Activated CD4-positive, alpha-beta T cell treated with anti-CD3 and anti-CD28 coated beads, Interleukin-2, Interleukin-4, amounts not matched to agents 100 ng/mL and 50 ng/mL, durations not matched to agents 16 hours and 8 hours (primary cell): ENCODE measurements at places on chromosomes 12 and 14.
A peak's percentile ranks its signal among the peaks of the same experiment; 100 is the strongest.

DNA sequence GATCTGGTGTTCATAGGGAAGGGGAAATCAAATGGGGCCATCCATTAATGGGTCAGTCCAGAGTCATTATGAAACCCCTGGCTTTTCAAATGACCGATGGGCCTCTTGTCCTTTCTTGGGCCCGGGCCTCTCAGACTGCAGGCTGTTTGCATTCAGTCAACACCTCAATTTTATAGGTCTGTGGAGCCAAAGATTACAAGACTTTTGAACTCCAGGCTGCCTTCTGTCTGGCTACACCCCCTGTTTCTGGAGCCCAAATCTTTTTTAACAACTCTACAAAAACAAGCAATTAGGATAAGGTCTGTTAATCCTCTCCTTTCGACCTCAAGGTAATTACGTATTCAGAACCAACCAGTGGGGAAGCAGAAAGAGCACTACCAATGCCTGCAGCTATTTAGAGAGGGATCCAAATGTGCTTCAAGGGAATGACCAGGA is 35.6 kb downstream of the DUSP6 start:
- no peak for DNase-seq

DNA sequence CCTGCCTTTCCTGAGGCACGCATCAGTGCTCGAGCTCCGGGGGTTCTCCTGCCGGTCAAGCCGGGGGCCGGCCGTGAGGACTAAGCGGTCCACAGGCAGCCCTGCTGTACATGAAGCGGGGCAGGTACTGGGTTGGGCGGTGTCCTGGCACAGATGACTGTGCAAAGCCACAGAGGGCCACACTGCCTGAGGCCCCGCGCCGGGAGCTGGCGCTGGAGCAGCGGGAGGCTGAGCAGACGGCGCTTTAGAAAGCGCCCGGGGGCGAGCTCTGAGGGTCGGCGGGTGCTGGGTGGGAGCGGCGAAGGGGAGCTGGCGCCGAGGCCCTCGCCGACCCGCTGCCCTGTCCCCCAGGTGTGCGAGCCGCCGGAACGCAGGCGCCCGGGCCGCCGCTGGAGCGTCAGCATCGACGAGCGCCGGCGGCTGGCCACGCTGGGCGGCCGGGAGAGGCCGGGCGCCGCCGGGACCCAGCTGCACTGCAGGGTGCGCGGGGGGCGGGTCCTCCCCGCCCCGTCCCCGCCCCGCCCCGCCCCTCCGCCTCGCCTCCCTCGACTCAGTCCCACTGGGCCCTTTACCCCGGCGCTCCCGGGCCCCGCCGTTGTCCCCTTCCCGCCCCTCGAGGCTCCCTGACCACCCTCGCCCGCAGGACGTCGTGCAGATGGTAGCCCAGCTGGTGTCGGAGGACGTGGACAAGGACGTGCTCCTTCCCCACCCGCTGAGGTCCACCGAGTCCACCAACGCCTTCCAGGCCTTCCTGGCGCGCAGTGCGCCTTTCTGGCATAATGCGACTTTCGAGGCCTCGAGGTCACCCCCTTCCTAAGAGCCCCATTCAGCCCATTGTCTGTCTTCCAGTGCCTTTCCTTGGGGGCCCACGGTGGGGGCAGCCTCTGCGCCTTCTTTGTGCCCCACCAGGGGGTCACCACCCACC is 8.3 kb upstream of the MTA1 start:
- no peak for DNase-seq

- peak; percentile 78 for DNase-seq
These were observed at the start of gene DGLUCY for GRCh38 chr14:91113829-91114078. TSS of gene DGLUCY (plus strand) at chr14:91114073. CDS start at chr14:91160295, 46,222 bp downstream.

DNA sequence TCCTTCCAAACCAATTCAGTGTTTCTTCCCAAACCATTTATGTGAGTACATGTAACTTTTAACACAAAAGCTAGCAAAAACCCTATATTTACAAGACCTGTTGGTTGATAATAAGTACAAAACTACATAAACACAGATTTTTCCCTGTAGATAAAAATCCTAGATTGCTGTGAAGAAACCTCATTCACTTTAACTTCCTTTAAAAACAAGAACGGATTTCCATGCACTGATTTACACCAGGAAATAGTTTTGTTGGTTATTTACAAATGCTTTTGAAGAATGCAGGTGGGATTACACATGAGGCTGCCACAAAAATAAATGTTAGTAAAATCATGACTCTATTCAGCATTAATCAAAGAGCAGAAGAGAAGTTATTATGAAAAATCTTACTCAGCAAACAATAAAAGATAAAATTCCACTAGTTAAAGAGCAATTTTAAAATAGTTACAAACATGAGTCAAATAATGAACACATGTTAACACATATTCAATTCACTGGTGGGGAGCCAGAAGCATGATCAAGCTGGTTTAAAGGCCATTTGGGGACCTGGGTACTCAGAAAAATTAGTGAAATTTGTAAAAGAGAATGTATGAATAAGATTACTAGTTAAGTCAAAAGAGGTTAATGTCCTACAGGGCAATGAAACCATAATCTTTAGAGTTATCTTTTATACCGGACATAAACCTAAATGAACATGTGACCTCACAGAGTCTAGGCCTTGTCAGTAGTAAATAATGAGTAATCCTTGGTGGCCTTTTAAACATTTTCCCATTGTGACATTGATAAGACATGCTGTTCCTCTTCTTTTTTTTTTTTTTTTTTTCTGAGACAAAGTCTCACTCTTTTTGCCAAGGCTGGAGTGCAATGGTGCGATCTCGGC is 79.9 kb downstream of the PHLDA1 start:
- DNase-seq, result no peak

GRCh38 chr12:111758120-111758561 is 8.6 kb upstream of the ALDH2 start:
- no peak for DNase-seq
